IPS DF 19.7 (cell line): ENCODE measurements at places on chromosomes 1 and 21.

DNA sequence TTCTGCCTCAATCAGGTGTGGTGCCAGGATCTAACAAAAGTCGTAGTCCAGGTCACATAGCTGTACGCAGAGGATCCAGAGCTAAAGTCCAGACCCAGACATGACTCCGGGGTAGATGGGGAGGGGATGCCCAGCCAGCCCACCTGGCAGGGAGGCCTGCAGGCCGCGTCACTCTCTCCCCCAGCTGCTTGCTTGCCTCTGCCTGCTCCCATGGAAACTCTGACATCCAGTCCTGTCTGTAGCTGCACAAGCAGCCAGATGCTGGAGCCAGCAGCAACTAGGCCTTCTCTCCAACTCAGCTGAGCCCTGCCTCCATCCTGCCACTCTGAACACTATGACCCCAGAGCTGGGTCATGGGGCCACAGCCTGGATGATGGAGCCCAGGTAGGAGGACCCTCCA, 8.1 kb downstream of the COL8A2 start:
- no peak for DNase-seq

DNA sequence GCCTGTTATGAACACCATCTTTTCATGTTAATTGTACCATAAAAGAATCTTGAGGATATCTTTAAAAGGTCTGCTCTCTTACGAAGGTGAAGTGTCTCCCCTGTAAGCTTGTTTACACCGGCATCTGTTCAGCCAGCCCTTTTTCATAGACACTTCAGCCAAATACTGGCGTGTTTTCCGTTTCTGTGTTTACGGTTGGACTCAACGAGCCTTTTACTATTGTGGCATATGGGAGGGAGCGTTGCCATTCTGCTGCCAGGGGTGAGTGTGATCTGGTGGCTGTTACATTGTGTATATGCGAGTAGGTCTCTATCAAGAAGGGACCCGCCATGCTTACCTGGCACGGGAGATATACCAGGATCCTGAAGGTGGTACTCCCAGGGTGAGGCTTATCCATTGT, 433.8 kb downstream of the CAMTA1 start:
- DNase-seq = no peak

- no peak for DNase-seq
These were observed 75.6 kb downstream of the NEK7 start for GRCh38 chr1:198232378-198232777.

GRCh38 chr1:223038288-223039006, 104.6 kb downstream of the TLR5 start:
- DNase-seq = no peak

DNA sequence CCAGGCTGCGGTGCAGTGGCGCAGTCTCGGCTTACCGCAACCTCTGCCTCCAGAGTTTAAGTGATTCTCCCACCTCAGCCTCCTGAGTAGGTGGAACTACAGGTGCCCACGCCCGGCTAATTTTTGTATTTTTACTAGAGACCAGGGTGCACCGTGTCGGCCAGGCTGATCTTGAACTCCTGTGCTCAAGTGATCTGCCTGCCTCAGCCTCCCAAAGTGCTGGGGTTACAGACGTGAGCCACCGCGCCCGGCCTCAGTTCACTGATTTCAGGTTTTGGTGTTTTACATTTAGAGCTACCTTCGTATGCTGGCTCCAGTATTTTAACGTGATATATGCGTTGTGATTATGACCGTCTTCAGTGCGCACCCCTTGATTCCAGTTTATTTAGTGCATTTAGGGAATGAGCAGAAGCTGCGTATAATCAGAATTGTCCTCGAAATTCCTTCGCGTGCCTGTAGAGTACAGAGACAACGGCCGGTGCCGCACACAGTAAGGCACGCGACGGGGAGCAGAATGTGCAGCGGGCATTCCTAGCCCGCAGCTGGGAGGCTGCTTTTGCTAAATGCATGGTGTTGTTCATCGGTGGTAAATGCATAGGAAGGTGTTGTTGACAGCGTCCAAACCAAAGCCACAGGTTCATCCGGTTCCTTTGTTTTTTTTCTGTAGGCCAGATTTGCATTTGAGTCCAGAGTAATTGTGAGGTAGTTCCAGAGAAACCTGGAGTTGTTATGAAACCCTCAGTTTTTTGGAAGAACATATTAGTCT, 48.9 kb upstream of the DIP2A start:
- no peak for DNase-seq

DNA sequence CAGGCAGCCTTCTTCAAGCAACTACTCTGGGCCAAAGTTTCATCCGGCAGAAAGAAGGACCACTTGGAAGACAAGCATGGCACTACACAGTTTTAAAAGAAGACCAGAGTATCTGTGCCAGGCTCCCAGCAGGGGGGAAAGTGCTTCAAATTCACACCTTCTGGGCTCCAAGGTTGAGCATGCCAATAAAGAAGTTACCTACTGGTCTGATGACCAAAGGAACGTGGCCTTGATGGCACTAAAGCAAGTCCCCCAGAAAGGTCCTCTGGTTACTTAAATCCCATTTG, 73.5 kb downstream of the CD46 start:
- DNase-seq = no peak

DNA sequence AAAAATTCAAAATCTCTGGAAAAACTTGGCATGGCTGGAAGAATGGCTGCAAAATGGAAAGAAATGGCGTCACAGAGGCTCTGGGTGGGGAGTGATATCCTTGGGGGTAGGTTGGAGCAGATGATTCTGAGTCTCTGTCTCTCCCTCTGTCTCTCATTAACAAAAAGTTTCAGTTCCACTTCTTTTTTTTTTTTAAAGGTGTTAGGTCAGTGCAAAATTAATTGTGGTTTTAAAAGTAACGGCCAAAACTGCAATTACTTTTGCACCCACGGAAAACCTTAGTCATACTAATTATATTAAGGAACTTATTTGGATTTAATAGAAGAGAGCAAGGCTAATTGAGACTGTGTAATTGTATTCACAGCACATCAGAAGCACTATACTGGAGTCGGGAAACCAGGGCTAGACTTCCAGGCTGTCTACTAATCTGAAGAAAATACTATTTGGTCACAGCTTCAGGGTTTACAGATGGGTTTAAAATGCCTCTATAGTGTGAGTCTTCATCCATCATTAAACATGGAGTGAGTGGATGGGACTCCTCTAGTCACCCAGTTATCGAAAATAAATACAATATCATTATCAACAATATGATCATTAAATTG, 289.1 kb upstream of the PLD5 start:
- DNase-seq = no peak

DNA sequence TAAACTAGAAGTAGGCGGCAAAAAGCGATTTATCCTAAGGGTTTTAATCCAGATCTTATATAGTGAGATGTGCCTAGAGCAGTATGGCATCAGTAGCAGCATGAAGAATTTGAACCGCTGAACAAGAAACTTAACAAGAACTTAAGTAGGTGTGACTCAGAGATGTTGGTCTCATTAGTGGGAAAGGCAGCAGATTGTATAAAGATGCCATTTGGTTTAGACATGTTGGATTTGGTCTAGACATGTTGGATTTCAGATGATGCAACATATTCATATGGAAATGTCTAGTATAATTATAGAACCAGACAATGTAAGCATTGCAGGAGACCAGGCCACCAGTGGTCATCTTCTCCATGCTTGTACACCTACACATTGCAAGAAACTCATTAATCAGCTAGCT, 42.1 kb upstream of the ZP4 start:
- no peak for DNase-seq

- DNase-seq = no peak
These were observed 16.5 kb upstream of the ATP6V1G3 start for GRCh38 chr1:198556971-198557370.

DNA sequence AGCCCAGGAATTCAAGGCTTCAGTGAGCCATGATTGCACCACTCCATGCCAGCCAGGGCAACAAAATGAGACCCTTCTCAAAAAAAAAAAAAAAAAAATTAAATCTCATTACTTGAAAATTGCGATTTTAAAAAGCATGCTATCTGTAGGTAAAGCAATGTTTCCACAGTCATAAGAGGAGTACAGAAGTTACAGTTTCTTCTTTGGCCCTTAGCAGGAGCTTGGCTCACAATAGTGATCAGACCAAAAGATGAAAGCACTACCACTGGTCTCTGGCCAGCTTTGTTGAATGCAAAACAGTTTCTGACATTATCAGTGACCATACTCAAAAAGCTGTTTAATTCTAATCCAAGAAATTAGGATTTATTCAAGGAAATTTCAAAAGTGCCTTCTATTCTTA, 31.2 kb downstream of the VAV3 start:
- DNase-seq = no peak

- DNase-seq = no peak
These were observed 88.6 kb upstream of the LMO4 start for GRCh38 chr1:87239997-87240605.

DNA sequence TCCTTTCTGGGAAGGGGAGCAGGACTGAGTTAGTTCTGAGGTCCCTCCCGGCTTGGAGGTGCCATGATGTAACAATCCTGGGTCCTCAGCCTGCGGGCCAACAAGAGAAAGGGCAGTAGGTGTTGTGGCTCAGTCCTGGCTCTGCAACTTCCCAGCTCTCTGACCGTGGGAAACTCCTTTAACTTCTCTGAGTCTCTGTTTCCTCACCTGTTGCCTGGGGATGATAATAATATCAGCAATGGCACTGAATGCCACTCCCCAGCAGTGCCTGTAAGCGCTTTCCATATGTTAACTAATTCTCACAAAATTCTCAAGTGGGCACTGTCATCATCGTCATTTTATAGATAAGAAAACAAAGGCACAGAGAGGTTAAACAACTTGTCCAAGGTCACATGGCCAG, 2.3 kb downstream of the PADI3 start:
- DNase-seq = no peak

GRCh38 chr1:29890201-29890959, 654.1 kb downstream of the PTPRU start:
- DNase-seq = no peak

DNA sequence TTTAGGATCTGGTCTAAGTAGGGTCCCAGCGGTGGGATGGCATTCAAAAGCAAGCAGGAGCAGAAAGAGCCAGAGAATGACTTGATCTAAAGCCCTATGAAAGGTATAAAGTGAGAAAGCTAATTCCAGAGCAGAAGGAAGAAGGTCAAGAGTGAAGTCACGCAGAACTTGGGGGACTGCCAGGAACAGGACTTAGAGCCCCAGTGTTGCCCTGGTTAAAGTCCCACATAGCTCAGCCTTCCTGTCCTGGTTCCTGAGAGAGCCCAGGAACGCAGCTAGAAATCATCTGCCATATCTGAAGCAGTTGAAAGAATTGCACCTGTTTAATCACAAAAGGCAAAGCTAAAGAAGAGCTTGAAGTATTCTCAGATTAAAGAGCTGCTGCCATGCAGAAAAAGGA, 160.6 kb upstream of the ATP1B1 start:
- no peak for DNase-seq

GRCh38 chr1:160154790-160155189, 3.4 kb downstream of the ATP1A4 start:
- DNase-seq = no peak

DNA sequence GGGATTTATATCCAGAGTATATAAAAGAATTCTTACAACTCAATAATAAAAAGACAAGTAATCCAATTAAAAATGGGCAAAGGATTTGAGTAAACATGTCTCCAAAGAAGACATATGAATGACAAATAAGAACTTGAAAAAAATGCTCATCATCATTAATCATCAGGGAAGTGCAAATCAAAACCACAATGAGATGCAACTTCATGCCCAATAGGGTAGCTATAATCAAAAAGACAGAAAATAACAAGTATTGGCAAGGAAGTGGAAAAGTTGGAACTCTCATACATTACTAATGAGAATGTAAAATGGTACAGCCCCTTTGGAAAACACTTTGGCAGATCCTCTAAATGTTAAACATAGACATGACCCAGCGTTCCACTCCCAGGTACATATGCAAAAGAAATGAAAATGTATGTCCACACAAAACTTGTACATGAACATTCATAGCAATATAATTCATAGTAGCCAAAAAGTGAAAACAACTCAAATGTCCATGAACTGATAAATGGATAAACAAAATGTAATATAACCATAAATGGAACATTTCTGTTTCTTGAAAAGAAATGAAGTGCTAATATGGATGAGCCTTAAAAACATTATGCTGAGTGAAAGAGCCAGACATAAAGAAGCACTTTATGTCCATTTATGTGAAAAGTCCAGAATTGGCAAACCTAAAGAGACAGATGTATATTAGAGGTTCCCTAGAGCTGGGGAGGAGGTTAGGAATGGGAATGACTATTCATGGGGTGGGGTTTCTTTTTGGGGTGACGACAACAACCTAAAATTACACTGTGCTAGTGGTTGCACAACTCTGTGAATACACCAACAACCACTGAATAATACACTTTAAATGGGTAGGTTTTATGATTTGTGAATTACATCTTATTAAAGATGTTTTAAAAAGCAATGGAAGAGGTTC, 259.7 kb downstream of the RHOU start:
- DNase-seq = no peak

- DNase-seq = no peak
These were observed 233.5 kb downstream of the TRABD2B start for GRCh38 chr1:47763591-47764171.

GRCh38 chr1:103336408-103336807, 189.1 kb upstream of the RNPC3 start:
- DNase-seq = no peak

GRCh38 chr1:32215629-32216480, 6.3 kb downstream of the TMEM234 start:
- no peak for DNase-seq

DNA sequence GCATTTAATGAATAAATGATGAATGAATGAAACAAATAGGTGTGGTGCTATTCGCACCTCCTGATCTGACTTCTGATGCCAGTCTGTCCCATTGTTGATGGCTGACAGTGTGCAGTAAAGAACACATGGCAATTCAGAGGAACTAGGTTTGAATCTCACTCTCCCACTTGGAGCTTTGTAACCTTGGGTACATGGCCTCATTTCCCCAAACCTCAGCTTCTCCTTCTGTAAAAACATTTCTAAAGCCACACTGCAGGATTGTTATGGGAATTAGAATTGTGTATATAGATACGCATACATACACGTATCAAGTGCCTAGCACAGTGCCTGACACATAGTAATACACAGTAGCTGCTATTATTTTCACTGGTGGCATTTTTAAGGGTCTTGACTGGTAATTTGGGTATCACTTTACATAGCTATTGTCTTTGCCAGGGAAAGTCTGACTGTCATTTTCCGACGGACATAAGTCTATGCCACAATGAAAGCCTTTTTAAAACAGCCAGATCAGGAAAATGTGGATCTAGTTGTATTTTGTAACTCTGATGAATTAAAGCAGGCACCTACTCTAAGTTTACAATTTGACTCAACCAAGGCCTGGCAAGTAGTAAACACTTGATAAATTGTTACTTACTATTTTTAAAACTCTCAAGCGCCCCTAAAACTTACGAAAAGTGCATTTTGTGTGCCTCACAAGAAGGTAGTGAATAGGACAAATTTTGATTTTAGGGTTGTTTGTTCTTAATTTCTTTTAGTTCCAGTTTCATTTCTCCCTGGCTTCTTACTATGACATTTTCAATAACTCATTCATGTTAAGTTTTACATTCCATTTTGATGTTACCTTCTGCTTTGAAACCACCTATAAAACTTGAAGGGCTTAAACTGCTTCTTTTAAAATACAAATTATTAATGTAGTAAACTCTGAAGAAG, 164.4 kb downstream of the SDCCAG8 start:
- DNase-seq = no peak

- no peak for DNase-seq
These were observed 110.7 kb downstream of the TNR start for GRCh38 chr1:175632667-175633066.

- DNase-seq = no peak
These were observed 78.8 kb upstream of the WDR26 start for GRCh38 chr1:224513383-224513782.

- DNase-seq = peak; percentile 33
These were observed 77.0 kb downstream of the ZMYM4 start for GRCh38 chr1:35345439-35345981.

GRCh38 chr1:168585937-168586336, 9.5 kb downstream of the XCL1 start:
- no peak for DNase-seq

GRCh38 chr1:88673446-88673845, 10.6 kb upstream of the PKN2 start:
- DNase-seq = no peak
